ENCODE measurements at places on chromosomes 13 and 19. TPM values are rescaled to one million over a fixed set of nuclear protein-coding genes. Genes with fewer than 3 reads are reported as not detected.

The PLPP2 gene
- 4.4 TPM for total RNA-seq

The CD79A gene
- 0.38 TPM for total RNA-seq

The ZNF578 gene
- not detected for total RNA-seq

The ZNF790 gene
- total RNA-seq: 0.49 TPM

The C13orf46 gene
- total RNA-seq: 0.13 TPM

The EPS8L1 gene
- 17.3 TPM for total RNA-seq

The EBI3 gene
- total RNA-seq: 0.22 TPM
